NCI-H446 treated with DMSO at 0.1 percent for 48 hours (cell line): ENCODE measurements at places on chromosomes 5 and 9.

DNA sequence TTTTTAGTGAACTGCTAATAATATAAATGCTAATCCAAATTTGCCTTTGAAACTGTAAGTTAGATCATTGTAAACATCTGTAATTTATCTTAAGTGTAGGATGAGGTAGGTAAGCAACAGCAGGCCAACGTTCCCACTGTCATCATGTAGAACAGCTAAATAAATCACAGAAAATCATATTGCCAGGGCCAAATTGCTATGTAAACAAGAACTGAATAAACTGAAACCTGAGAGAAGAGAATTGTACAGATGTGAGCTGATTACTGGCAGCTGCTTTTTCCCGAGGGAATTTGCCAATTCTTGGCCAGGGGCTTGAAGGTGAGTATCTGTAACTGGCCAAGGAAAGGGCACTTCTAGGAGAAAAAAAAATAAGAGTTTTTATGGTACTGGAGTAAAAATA lies 97.6 kb downstream of the CDH10 start:
- DNase-seq, result peak; percentile 20

GRCh38 chr9:128339761-128340690 lies at the start of gene SLC27A4:
TSS of gene SLC27A4 (plus strand) at chr9:128340527. CDS start at chr9:128343133, 2,606 bp downstream.
- DNase-seq, result no peak

DNA sequence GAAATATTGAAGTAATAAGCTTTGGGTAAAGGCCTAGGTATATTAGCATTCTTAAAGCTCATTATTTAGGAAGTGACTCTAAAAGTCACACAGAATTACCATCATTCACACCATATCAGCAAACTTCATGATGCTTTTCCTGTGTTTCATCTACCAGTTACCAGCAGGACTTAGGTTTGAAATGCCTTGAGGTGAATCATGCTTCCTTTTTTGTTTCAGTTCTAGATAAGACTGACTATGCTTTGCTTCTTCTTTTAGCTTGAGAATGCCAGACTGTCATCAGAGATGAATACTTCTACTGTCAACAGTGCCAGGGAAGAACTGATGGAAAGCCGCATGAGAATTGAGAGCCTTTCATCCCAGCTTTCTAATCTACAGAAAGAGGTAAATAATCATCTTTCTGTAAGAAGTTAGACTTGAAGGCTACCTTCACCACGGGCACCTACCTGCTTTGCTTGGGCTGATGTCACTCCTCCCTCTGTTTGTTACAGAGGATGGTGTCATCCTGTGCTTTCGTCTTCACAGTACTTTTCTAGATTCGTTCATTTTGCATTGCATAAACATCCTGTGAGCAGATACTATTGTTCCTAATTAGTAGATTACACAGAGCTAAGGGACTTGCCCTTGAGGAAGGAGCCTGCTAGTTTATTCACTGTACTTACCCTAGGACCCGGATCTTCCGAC lies 34.7 kb downstream of the LMNB1 start:
- no peak for DNase-seq

DNA sequence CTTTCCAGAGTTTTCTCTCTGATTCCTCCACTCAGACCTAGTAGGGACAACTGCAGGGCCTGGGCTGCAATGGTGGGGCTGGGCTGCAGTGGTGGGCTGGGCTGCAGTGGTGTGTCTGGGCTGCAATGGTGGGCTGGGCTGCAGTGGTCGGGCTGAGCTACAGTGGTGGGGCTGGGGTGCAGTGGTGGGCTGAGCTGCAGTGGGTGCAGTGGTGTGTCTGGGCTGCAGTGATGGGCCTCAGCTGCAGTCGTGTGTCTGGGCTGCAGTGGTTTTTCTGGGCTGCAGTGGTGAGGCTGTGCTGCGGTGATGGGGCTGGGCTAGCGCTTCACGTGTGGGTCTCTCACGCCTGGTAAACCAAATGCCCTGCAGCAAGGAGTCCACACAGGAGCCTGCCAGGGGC lies 27.4 kb downstream of the ABO start:
- no peak for DNase-seq

GRCh38 chr5:51872144-51872543 lies 488.9 kb downstream of the ISL1 start:
- no peak for DNase-seq

GRCh38 chr5:115541611-115542010 lies 3.0 kb downstream of the FEM1C start:
- DNase-seq, result no peak

DNA sequence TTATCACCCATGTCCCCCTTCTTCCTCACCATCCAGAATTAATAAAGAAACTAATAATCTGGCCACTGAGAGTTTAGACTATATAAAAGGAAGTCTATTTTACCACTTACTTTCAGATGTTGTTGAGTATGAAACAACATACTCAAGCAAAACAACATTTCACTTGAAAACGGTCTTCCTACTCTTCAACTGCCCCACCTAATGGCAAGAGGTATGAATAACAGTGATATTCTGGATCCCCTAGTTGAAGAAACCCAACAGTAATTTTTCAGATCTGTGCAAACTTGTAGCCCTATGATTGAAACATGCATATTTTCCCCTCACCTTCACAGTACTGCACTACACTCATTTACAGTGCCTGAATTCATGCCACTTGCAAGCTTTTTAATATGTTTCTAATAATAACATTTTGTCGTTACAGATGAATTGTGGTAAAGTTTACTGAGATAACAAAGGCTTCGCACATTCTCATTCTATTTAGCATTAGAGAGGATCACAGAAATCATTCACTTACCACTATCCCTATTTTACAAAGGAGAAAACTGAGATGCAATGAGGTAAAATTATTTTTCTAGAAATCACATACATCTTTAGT lies 267.9 kb upstream of the PDE4D start:
- peak; percentile 36 for DNase-seq

- no peak for DNase-seq
Observed at GRCh38 chr5:135602882-135603721, 24.3 kb upstream of the CXCL14 start.

- peak; percentile 3 for DNase-seq
Observed at GRCh38 chr9:130138791-130139190, 33.4 kb upstream of the NCS1 start.

DNA sequence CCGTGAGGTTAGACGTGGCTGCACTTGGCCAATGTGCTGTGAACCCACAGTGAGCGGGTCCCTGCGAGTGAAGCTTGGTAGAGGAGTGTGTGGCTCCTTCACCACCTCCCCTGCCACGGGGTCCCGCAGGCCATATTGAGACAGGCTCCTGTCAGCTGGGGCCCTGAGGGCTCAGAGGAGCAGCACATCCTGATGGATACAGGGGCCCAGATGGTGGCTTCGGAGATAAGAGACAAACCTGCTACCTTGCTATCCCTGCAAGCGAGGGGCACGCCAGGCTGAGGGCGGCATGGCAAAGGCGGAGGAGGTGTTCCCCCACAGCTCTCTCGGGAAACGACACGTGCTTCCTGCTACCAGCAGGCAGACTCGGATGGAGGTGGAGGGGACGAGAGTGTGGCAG lies 33.1 kb downstream of the SLC6A3 start:
- no peak for DNase-seq

- DNase-seq, result no peak
Observed at GRCh38 chr5:16616536-16617273, at the start of gene RETREG1. TSS of gene RETREG1 (minus strand) at chr5:16616997. CDS start at chr5:16616971, 26 bp downstream.

- DNase-seq, result no peak
Observed at GRCh38 chr5:166358127-166358830, 1933.2 kb upstream of the WWC1 start.

- DNase-seq, result no peak
Observed at GRCh38 chr9:114348906-114349482, 19.3 kb downstream of the ORM2 start.

DNA sequence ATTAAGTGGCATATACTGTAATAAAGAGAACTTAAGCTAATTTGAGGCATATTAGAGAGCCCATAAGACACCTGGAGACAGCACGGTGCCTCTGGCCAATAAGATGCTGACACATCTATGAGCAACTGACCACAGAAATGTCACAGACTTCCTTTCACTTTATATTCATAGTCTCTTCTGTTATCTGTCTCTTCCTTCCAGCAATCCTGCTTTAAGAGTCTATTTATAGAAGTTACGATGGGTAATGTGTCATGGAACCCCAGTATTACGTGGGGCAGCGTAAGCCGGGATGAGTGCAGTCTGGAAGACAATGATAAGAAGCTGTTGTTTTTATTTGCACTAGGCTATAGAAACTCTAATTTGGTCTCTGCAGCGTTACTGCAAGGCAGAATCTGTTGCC lies 136.8 kb downstream of the CFAP90 start:
- no peak for DNase-seq

DNA sequence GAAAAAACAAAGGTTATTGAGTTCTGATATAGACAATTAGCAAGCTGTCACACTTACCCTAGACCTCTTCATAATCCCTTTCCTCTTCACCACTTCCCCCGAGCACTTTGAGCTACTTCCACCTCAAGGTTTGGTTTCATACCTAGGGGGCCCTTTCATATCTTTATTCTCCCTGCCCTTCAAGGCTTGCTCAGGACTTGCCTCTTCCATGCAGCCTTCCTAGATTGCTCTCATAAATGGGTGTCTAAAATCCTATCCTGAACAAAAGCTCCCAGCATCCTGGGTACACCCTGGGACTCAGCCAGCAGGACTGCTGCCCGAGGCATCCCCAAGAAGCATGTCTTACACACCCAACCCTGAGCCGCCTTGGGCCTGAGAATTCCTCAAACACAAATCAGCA lies 157.3 kb downstream of the C5orf15 start:
- DNase-seq, result no peak

- no peak for DNase-seq
Observed at GRCh38 chr5:135230251-135230925, 168.6 kb downstream of the MACROH2A1 start.

DNA sequence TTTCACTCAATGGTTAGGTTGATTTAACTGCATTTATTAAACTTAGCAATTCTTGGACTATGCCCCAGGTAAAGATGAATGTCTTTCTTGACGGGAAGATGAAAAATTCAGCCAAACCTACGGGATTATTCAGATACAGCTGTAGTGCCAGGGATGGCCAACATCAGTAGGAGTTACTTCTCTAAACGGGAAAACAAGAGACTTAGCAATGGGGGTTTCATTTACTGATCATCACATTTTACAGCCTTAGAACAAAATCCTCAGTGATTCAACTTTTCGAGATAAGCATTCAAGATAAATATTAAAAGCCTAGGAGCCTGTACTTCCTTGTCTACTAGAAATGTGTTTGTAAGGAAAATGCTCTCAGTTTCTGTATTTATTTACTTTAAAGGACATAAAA lies 46.1 kb downstream of the S1PR3 start:
- DNase-seq, result no peak

DNA sequence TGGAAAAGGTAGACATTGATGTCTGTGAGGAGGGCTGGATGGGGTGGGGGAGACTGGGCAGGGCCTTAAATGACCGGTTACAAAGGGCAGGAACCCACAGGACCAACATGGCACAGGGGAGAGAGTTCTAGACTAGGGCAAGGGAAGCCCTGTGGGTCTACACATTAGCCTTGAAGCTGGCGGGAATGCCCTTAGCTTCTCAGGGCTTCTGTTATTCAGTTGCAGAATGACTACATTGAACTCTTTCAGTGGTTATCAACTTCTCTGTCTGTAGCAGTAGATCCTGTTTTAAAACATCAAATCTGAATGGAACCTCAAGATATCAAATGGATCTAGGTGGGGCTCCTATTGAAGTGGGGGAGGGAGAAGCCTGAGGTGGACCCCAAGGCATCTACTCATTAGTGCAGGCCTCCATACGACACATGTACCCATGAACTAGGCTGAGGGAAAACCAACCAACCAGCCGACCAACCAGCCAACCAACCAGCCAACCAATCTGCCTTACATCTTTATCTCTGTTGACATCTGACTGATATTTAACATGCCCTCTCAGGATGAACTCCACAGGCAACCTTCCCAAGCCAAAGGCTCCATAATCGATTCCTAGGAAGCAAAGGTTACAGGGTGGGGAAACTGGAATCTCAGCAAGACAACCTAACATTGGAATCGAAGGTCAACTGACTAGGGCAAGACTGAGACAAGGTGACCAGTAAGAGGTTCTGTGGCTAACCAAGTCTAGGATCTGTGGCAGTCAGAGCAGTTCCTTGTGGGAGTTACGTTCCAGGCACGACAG lies 48.3 kb downstream of the DAP start:
- no peak for DNase-seq

GRCh38 chr5:23027331-23027730 lies 174.2 kb upstream of the CDH12 start:
- DNase-seq, result peak; percentile 35

- DNase-seq, result no peak
Observed at GRCh38 chr5:180658774-180659564, 9.6 kb upstream of the FLT4 start.

DNA sequence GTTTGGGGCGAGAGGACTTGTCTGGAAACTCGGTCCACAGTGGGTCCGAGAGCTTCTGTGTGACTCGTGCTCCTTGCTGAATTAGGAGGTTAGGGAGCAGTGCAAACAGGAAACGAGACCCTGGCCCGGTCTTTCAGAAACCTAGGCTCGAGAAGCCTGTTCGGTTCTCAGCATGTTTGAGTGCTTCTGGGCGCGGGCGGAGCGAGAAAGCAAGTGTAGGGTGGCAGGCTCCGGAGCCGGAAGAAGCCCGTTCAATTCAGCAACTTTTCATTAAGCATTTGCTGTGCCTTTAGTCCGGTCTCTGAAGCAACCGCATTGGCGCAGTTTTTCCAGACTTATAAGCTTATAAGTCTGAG lies 547 bp downstream of the CLTA start:
- no peak for DNase-seq

DNA sequence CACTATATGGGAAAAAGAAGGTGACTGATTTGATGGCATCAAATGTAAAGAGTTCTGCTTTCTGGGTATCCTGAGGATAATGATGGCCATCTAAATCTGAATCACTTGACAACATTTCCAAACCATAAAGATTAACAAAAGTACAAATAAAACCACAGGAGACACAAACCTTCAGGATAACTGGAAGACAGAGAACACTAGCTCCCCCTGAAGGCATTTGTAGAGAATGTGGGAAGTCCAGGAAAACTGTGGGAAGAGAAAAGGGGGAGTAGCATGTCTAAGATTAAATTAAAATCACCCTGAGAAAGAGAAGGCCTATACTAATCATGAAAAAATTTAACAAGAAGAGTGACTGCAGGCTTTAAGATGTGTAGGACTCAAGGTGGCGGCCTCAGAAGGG lies 116.2 kb downstream of the PRELID2 start:
- DNase-seq, result peak; percentile 25

- DNase-seq, result no peak
Observed at GRCh38 chr5:74140409-74140808, 500.1 kb downstream of the ENC1 start.

GRCh38 chr5:140262839-140263238 lies 40.1 kb downstream of the PFDN1 start:
- no peak for DNase-seq

GRCh38 chr9:34289159-34289558 lies 39.9 kb downstream of the KIF24 start:
- DNase-seq, result no peak
